ENCODE measurements at places on chromosomes 6 and 20.

- no peak for DNase-seq
These were observed 2.6 kb downstream of the SENP6 start for GRCh38 chr6:75604294-75604693.

GRCh38 chr6:25165800-25166199 is 113.4 kb upstream of the CARMIL1 start:
- DNase-seq: peak; percentile 52

GRCh38 chr20:33076662-33077372 is 2.6 kb upstream of the BPIFB4 start:
- DNase-seq: peak; percentile 21

- DNase-seq: no peak
These were observed 134.9 kb downstream of the GMDS start for GRCh38 chr6:2110504-2110903.

DNA sequence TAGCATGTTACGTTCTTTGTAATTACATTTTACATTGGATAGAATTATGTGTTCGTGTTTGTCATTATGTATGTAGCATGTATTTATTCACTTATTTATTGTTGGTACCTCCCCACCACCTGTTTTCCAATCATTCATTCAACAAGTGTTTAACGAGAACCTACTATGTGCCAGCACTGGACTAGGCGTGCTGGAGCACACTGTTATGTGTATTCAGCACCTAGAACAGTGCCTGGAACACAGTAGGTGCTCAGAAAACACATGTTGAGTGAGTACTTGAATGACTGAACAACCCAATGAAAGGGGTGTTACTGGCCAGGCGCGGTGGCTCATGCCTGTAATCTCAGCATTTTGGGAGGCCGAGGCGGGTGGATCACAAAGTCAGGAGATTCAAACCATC is 11.3 kb downstream of the ETV7 start:
- no peak for DNase-seq

All from DMS53 (cell line).